NCI-H69 (cell line): ENCODE measurements at places on chromosomes 12 and 14.
A peak's percentile ranks its signal among the peaks of the same experiment; 100 is the strongest.

- DNase-seq, result no peak
Measured at GRCh38 chr14:64841772-64842750, 37.6 kb downstream of the SPTB start.

DNA sequence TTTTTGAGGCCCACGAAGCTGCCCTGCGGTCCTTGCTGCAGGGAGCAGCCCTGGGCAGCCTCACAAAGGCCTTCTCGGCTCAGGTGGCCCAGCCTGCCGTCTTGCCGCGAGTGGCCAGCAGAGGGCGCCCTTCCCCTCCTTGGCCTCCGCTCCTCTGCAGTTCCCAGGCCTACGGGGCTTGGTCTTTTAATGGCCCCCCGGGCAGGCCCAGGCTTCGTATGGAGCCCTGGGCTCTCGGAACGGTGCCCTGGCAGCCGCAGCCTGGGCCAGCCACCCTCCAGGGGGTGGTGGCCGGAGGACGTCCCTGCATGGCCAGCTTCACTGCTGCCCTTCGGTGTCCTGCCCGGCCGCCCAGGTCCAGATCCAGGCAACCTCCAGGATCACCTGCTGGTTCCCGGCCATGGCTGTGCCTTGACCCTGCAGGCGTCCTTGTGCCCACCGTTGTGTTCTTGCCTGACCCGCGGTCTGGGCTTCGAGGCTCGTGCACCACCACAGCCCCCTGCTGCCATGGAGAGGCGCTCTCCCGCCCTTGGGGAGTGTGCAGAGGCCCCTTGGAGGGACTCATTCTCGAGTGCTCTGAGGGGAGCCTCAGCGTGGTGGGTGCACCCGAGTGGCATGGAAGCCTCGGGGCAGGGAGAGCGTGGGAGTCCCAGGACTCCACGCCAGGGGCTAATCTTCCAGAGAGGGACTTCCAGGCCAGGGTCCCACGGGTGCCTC, 9.4 kb downstream of the ASPG start:
- DNase-seq, result peak; percentile 74

- no peak for DNase-seq
Measured at GRCh38 chr14:57998766-57999165, 132.9 kb upstream of the SLC35F4 start.

DNA sequence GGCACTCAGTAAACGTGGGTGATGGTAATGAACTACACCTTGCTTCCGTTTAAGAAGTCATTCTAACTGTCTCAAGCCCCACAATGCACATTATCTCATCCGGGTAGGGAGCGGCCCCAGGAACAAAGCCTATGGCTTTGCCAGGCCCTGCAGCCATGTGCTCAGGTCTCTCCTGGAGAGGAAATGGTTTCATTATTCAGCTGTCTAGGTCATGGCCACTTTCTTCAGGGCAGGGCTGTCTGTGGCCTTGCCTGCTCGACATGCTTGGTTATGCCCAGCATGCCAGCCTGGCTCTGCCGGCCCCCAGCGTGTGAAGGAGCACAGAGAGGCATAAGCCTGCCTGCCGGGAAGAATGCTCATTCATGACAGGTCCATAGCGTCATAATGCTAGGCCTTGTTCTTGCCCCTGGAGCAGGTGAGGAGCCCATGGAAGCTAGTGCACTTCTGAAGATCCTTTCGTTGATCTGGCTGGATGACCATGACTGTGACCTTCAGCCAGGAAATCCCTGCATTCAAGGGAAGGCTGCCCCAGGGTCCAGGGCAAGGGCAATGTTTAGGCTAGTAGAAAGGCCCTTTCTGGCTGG, 26.3 kb upstream of the FOS start:
- DNase-seq, result peak; percentile 44

GRCh38 chr12:49069507-49070346, at the start of gene RHEBL1:
Gene RHEBL1, minus strand, starts transcription at chr12:49069979. Its CDS starts 194 bp downstream, at chr12:49069785.
- peak; percentile 99 for DNase-seq

DNA sequence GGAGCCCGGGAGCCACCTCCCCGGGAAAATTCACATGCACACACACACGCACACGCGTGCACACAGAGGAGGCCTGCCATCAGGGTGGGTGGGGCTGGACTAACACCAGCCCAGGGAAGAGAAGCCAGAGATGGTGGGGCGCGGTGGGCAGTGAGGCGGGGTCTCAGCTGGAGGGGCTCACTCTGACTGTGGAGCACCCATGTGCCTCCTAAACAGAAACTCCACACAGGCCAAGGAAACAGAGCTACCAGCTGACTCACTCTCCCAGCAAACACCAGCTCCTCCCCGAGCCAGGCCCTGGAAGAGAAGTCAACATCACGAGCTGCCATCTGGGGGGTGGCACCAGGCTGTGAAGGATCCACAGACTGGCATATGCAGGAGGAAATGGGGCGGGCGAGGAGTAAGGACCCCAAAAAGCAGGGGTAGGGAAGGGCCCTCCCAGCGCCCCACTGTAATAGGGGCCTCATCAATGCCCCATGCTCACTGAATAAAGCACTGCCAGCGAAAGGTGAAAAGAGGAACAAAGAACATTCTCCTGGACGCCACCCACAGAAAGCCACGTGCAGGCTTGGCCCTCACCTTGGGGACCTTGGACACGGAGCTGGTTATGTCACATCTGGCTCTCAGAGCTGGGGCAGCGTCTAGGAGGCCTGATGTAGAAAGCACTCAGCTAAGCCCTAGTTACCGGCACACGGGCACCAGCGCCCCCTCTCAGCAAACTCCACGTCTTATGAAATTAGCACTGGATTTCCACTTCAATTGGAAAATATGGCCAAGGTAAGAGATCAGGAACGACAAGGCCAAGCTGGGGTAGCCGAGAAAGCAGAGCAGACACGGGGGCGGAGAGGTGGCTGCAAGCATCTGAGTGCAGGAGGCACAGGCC, 8.4 kb upstream of the INF2 start:
- peak; percentile 29 for DNase-seq
